ENCODE measurements at places on chromosomes 5 and 9.

DNA sequence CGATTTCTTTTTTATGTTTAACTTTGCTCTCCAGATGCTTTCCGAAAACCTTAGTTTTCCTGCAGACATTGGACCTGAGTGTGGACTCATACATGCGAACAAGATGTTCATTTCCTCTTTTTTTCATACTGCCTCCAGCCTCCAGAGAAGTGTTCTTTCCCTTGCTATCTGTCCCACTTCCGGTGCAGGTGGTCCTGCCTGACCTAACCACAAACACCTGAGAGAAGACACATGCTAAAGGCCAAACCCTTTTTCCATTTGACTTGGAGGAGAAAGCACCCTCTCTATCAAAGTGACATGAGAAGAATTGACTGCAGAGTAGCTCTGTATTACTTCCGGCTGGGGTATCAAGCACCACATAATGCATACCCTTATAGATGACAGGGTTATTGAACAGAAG, 334.0 kb downstream of the ARHGEF28 start:
- DNase-seq: no peak

GRCh38 chr5:16797951-16798350, 138.1 kb downstream of the MYO10 start:
- no peak for DNase-seq

- no peak for DNase-seq
These were observed 30.0 kb upstream of the GSN start for GRCh38 chr9:121237916-121238315.

DNA sequence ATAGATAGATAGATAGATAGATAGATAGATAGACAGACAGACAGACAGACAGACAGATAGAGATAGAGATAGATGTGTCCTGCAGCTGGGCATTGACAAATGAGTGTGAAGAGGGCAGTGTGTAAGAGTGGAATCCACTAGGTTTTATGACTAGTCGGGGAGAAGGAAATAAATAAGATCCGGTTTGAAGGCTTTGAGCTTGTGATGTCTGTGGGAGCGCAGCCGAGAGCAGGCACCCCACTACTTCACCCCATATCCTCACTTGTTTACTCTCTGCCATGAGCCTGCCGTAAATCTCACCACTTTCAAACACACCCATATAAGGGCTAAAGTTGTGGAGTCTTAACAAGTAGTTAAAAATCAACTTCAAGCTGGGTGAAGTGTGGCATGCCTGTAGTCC, 1.4 kb upstream of the SUSD1 start:
- DNase-seq: no peak

DNA sequence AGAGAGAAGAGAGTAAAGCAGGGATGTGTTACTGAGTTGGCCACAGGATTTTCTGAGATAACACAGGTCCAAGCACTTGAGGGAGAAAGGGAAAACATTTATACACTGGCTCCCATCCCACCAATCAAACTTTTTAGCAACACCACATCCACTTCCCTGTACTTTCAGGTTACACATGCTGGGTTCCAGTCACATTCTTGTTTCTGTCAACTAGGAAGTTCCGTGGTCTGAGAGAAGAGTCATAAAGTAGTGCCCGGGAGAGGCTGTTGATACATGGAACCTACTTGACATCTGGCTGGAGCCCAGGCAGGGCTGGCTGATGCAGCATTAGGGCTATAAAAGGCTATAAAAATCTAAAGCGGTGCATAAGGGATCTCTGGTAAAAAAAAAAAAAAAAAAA, 473.9 kb upstream of the COX7C start:
- no peak for DNase-seq

- DNase-seq: peak; percentile 92
These were observed 200.0 kb upstream of the S1PR3 start for GRCh38 chr9:88791105-88791805.

GRCh38 chr9:21616082-21616778, 134.1 kb upstream of the IFNE start:
- peak; percentile 89 for DNase-seq

DNA sequence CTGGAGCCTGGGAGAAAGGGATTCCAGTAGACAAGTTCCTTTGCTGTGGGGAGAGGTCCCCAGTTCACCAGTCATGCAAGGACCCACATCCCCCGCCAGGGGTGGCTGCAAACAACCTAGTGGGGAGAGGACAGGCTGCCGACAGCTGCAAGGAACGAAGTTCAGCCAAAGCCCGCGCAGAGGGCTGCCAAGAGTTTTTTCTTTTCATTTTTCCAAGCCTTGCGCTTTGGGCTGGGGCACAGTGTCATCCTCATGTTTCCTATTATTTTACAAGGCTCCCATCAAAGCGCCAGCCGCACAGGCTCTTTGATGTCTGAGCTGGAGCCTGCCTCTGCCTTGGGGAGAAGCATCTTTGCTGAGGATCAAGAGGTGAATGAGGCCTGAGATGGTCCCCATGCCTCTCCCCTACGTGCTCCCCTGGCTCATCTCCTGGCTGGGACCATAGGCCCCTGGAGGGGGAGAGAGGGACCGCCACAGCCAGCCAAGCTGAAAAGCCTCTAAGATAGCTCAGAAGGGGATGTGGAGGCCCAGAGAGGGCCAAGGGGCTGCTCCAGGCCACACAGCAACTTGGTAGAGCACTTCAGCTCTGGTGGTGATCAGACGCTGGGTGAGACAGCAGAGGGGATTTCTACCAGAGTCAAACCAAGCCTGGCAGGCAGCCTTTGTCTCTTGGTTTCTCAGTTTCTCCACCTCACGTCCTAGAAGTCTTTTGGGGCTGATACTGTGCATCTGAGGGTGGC, 50.4 kb upstream of the SYNPO start:
- peak; percentile 61 for DNase-seq

GRCh38 chr5:126514131-126514557, 80.9 kb downstream of the ALDH7A1 start:
- DNase-seq: no peak

DNA sequence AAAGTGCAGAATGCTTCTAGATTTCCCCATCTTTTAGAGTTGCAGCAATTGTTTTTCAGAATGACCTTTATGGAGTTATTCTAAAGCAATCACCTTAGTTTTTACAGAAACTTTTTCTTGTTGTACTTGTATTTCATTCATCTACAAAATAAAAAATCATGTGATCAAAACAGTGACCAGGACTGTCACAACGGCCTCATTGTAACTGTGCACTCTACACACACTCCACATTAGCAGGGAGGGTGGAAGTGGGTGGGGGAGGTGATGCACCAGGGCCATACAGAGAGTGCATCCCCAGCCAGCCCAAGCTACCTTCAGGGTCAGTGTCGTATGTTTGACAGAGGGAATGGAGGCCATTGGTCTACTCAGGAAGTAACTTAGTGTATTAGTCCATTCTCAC, 26.9 kb downstream of the EGFLAM start:
- DNase-seq: no peak

DNA sequence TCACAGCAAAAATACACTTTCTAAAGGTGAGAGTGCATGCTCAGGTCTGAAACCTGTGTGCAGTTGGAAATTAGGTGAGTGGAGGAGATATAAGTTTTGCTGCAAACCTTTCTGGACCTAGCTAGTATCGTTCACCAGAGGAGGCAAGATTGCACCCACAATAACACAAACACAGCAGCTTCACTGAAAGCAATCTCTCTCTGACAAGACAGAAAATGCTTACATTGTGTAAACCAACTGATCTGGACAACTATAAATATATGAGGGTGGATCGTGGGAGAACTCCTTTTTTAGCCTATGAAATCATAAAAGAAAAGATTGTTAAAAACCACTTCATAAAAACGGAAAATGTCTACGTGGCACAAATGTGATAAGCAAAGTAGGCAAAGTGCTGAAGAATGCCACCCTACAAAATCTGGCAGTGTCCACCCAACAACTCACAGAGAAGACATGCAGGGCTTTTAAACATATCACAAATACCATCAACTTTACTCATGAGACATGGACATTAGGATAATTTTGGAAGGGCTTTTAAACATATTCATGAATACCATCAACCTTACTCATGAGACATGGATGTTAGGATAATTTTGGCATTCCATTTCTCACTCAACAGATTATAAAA, 134.3 kb downstream of the CDH18 start:
- DNase-seq: peak; percentile 71

DNA sequence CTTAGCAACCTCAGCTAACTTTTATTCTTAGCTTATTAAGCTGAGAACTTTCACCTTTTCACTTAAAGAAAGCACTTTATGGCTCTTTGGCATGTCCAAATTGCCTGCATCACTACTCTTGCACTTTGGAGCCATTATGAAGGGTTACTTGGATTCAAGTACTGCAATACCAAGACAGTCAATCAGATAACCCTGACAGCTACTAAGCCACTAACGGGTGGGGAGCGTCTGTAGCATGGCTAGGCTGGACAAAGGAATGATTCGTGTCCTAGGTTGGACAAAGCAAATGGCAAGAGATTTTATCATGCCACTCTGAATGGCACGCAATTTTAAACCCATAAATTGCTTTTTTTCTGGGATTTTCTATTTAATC, 39.6 kb downstream of the TRPM6 start:
- DNase-seq: no peak

DNA sequence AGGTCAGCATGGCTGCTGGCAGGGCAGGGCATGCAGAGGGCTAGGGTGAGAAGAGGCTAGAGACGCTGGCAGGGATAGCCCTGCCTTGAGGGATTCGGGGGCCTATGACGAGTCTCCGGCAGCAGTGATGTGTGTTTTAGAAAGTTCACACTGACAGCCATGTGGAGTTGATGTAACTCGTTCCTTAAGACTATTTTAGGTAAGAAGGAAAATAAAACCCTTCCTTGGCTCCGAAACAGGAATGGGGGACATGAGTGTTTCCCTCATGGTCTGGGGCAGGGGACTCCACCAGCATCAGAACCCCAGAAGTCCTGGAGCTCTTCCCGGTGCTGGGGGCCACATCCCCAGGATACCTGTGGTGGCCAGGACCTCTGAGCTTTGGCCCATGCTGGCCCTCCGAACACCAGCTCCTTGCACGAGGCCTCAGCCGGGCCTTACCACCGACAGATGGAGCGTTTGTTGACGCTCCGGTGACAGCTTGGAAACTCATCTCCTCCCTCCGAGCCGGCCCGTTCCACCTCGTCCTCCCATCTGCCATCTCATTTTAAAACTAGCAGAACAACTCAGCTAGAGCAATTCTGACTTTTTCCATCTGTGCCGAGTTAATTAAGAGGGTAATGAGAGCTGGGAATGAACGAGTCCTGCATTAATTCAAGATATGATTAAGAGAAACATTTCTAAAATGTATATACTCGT, 337.7 kb downstream of the CDK5RAP2 start:
- no peak for DNase-seq

DNA sequence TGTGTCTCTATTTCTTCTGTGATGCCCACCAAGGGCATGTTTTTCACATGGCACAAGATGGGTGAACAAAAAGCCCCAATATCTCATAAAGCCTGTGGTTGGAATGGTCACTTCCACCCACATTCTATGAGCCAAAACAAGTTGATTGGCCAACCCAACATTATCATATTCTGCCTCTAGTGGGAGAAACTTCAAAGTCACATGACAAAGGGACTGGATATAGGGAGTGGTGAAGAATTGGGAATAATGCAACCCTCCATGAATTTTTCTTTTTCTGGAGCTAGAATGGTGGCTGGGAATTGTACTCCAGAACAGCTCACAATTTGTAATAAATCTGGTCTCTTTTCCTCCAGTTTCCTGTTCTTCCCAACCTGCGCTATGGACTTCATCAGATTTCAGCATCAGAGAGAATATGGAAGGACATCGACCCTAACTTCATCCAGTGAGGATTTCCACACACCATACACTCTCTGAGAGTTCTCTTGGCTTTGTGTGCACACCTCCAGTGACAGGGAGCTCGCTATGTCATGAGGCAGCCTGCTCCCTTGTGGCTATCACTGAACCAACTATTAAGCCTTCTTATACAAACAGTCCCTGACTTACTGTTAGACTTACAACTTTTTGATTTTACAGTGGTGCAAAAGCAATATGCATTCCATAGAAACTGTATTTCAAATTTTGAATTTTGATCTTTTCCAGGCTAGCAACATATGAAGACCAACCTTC, 12.0 kb upstream of the B4GALT1 start:
- DNase-seq: no peak

GRCh38 chr5:3190433-3190832, 405.2 kb upstream of the IRX1 start:
- no peak for DNase-seq

DNA sequence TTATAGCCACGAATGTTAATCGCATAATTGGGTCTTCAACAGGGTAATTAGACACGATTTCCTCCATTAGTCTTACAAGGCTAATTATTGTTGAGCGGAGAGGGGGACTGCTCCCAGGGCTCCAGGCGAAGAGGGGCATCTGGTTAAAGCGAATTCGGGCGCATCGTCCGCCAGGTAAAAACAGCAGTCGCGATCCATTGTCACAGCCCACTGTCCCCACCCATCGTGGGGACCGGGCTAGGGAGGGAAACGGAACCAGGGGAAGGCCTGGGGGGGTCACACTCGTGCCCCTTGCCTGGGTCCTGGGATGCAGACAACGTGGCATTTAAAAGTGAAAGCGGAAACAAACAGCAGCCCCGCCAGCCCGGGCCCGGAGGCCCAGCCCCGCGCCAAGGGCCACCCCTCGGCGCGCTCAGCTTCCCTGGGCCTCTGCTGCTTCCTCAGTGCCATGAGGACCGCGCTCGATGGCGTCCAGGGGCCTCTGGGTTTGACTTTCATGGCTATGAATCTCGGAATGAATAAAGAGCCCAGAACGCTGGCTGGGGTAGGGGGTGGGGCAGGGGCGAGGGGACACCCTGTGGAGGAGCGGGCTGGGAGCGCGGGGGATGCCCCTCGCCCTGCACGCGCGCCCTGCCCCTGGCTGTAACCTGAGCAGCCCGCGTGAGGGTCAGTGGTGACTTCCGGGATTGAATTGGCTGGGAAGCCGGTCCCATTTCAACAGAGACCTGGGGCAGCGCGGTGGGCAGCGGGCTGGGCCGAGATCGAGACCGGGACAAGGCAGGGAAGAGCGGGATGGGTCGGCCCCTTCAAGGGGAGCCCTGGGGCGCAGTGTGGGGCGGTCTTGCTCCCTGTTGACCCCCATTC, 99.9 kb downstream of the GTF3C4 start:
- peak; percentile 55 for DNase-seq
